NCI-H1105 treated with DMSO at 0.1 percent for 48 hours (cell line): ENCODE measurements at places on chromosomes 7 and 10.

- peak; percentile 11 for DNase-seq
Measured at GRCh38 chr10:18214691-18215563, 74.7 kb downstream of the CACNB2 start.

DNA sequence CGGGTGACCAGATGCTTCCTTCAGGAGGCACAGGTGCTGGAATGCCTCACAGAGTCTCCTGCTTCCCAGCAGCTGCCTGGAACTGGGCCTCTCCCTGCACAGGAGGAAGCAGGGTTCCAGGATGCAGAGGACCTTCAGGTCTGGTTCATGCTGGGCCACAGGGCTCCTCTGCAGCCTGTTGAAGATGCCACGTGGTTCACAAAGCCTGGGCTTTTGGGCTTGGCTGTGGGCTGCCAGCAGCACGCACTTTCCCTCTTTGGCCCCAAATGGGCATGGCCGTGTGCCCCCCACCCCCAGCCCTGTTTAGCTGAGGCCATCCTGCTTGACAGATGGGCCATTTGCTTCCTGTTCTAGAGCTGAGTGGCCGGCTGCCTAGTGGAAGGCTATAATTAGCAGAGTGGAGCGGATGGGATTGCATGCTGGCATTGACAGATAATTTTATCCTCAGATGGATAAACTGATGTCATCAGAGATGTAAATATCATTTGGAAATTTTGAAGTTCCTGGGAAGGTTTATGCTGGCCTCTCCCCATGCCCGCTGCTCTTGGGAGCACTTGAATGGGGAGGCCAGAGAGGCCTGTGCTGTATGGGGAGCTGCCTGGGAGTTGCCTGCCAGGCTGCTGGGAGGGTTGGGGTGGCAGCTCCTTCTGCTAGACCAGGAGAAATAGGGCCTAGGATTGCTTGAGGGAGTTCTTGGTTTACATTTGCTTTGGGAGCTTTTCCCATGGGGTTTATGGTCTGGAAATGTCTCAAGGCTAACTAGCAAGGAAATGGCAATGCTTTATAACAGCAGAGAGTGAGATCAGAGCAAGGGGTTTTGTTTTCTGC, 28.2 kb downstream of the TSPAN15 start:
- DNase-seq = no peak

GRCh38 chr10:60817398-60817805, 39.1 kb downstream of the CDK1 start:
- DNase-seq = no peak

- DNase-seq = no peak
Measured at GRCh38 chr7:88073626-88074025, 139.6 kb downstream of the ADAM22 start.

GRCh38 chr10:70518695-70519094, 40.1 kb downstream of the PALD1 start:
- DNase-seq = no peak

DNA sequence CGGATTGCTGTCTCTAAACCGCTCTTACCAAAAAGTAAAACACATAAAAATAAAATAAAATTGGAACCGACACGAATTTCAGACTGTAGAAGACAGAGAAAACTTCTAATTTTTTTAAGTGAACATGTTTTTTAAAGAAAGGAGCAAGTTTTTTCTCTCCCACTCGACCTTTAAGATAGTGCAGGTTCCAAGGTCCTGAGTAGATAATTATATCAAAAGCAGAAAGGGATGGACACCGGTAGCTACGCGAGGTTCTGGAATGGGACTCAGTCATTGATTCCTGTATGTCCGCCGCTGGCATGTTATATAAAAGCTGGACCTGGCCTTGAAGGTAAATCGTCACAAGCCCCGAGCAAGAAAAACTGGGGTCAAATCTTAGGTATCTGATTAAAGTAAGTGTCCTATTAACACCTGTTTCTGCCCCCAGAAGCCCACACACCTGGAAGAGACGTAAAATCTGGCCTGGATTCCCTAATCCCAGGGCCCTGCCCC, 462 bp upstream of the CISD1 start:
- no peak for DNase-seq

- no peak for DNase-seq
Measured at GRCh38 chr7:155731380-155731779, 80.9 kb downstream of the SHH start.
